ENCODE measurements at places on chromosomes 4 and X.

DNA sequence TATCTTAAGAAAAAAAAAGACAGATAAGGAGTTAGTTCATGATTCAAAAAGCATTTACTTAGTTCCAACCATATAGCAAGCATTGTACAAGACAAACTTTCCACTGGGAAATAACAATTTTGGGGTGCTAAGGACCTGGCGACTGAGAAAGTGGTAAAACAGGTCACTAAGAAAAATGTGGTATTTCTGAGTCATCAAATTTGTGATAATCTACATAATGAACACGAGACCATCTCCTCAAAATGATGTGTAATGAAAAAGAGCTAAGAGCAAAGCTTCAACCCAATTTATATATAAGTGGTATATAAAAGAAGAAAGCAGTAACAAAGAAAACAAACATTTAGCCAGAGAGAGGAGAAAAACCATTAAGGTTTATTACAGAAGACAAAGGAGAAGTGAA lies 72.3 kb downstream of the FBXW7 start:
- DNase-seq, result no peak

DNA sequence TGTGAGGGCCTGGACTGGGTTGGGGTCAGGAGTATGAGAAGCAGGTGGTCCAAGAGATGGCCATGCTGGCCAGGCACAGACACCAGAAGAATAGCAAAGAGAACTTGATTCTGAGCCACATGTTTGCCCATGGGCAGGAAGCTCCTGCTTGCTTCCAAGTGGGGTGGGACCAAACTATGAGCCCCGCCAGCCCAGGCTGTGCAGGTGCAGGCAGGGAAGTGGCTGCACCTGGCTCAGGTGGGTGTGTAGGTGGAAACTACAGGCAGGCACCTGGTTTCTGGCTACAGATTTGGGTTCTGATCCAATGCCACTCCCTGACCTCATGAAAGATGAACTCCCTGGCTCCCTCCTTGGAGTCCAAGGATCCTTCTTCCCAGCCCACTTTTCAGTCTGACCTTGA lies 207.9 kb upstream of the KLF3 start:
- no peak for DNase-seq

DNA sequence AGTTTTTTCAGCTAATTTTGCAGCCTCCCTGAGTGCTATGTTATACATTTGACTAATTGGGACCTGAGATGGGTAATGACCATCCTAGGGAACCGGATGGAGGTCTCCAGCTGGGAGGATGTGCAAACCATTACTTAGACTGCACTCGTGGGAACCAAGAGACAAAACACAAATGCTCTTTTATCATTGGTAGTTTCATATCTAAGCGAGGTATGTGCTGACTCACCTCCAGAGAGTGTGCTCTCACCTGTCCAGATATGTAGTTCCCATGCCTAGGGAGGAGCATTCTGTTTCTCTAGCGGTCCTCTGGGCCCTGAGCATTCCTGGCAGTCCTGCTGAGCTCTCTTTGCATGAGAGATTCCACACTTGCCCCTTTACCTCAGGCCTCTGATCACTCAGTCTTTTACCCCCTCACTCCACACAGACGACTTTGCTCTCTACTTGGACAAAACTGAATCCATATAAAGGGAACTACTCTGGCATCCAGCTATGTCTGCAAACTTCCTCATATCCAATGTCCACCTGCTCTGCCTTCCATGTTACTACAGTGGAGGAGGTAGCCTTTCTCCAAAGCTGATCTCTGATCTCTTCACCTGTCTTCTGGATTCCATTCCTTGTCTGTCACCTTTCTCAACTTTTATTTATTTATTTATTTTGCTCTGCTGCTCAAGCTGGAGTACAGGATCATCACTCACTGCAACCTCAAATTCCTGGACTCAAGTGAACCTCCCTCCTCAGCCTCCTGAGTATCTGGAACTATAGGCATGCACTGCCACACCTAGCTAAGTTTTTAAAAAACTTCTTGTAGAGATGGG lies 88.4 kb downstream of the LRP2BP start:
- DNase-seq, result no peak

DNA sequence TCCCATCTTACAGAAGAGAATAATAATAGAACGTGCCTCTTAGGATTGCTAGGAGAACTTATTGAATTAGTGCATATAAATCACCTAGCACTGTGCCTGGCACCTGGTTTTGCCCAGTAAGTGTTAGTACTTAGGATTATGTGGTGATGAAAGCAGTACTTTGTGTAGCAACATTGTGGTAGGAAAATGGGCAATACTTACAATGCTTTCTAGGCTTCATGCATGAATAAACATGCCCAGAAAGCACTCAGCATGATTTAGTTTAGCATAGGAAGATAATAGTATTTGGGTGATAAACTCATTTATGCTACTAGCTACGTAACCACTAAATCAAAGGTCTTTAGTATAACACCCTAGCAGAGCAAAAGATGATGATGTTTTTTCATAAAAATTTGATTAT lies 105.6 kb downstream of the NEUROG2 start:
- no peak for DNase-seq

- no peak for DNase-seq
Measured at GRCh38 chr4:113881256-113881655, 98.2 kb downstream of the ARSJ start.

DNA sequence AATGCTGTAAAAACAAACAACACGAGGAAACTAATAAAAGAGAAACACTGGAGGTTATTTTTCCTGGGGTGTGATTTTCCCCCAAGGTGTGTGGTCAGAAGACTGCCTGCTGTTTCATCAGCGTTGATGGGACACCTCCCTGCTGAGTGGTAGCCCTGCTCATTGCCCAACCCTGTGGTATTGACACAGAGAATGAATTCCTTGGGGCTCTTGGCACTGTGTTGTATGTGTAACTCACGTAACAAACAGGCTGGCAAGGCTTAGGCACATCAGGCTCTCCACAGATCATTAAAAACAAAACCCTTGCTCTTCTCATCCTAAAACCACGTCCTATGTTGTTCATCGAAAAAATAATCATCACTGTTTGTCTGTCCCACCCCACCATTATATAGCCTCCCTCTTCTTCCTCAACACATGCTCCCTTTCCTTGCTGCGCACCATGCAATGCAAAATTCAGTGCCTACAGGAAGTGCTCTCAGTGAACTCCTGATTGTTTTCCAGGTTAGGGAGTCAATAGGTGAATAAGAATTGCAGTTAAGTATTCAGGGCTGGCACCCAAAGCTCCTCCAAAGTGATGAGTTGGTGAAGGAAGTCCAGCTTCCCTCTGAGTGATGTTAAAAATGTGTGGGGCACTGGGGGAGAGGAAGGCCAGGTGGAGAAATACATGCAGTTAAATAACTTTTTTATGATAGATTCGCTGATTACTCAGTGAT lies 11.4 kb upstream of the PUDP start:
- no peak for DNase-seq

DNA sequence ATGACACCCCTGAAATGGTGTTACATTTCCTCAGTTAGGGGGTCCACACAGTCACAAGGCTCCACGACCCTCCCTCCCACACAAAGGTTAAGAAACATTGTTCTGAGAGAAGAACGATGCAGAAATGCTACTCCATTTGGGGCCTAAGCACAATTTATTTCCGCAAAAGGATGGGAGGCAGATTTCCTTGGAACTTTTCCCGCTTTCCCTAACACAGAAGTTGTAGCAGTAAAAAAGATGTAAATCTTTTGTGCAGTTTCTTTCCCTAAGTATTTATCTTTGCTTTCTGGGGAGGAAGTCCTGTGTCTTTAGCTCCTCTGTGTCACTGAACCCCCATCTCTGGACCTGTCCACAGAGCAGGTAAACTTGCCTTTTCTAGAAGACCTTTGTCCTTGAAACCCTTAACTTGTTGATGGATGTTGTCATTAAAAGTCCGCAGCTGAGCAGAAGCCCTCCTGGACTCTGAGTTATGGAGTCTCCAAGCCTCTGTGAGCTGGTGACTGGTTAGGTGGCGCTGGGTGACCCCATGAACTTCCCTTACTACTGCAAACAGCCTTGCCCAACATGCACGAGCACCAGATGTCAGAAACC lies 67.2 kb upstream of the SHISA3 start:
- no peak for DNase-seq

Data from activated gamma-delta T cell treated with anti-CD3 and anti-CD28 coated beads, Interleukin-2, amount 50 U/mL, for 16 hours (primary cell).